GM23338 (cell line): ENCODE measurements at places on chromosomes 3 and 15.

- no peaks in the 10 kb centered on the region for H3K27me3 ChIP-seq
- no peaks in the 10 kb centered on the region for H3K36me3 ChIP-seq
- H3K4me3 ChIP-seq, result no peak overlapping the region
- H3K27ac ChIP-seq, result no peak overlapping the region
- H3K4me1 ChIP-seq, result no peaks in the 10 kb centered on the region
Measured at GRCh38 chr3:10945683-10946287, 46.8 kb upstream of the SLC6A1 start.

DNA sequence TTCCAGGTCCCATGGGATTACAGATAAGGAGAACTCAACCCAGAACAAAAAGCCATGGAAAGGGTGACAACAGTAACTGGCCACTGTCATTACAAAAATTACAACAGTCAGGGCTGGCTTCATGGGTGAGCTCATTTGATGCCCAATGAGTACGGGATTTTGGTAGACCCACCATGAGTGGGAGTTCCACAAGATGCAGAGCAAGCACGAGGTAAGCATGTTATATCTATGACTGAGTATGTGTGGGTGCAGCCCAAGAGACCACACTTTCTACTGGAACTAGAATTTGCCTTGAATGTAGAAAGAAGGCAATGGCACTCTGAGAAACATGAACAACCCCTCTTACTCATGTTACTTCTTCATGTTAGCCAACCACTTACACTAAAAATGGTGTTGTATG, 83.3 kb downstream of the IGF2BP2 start:
- no peak for DNase-seq
- no peak overlapping the region for H3K4me3 ChIP-seq
- H3K4me1 ChIP-seq, result peaks cover 44% of the 10 kb centered on the region
- H3K36me3 ChIP-seq, result no peaks in the 10 kb centered on the region
- H3K27ac ChIP-seq, result no peak overlapping the region
- H3K27me3 ChIP-seq, result no peaks in the 10 kb centered on the region

DNA sequence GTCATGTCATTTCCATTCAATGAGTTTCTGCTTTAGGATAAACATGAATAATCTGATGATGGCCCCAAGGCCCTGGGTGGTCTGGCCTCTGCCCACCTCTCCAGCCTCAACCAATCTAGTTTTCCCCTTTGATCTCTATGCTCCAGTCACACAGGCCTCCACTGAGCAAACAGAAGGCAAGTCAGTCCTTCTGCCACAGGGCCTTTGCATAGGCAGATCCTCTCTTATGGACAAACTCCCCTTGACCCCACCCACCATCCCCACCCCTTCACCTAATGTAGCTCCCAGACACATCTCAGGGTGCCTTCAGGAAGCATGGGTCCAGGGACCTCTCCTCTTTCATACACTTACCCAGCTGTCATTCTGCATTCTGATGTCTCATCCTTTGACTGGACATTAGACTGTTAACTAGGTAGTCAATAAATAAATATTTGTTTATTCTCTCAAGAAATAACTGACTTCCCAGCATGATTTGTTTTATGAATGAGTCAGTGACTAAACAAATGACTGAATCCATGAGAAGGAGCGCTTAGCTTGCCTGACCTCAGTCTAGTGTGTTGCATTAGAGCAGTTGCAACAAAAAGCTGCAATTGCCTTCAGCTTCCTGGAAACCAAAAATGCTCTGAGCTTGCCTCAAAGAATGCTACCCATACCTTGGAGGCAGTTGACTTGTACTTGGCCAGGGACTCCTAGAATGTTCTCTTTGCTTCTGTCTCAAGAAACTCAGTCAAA, 386.6 kb upstream of the WNT5A start:
- H3K4me3 ChIP-seq, result no peak overlapping the region
- H3K4me1 ChIP-seq, result no peaks in the 10 kb centered on the region
- H3K27me3 ChIP-seq, result no peaks in the 10 kb centered on the region

GRCh38 chr3:187017511-187018230, 87.3 kb downstream of the ST6GAL1 start:
- H3K27ac ChIP-seq, result 0 out of 2 replicates have a peak overlapping the region, but pooled peaks have one; percentile 74
- no peaks in the 10 kb centered on the region for H3K4me1 ChIP-seq
- H3K27me3 ChIP-seq, result no peaks in the 10 kb centered on the region
- no peaks in the 10 kb centered on the region for H3K36me3 ChIP-seq
- DNase-seq, result no peak

GRCh38 chr3:9173445-9173844, 76.0 kb downstream of the SRGAP3 start:
- no peaks in the 10 kb centered on the region for H3K4me1 ChIP-seq
- H3K36me3 ChIP-seq, result no peaks in the 10 kb centered on the region
- H3K27me3 ChIP-seq, result no peaks in the 10 kb centered on the region
- no peak for DNase-seq

DNA sequence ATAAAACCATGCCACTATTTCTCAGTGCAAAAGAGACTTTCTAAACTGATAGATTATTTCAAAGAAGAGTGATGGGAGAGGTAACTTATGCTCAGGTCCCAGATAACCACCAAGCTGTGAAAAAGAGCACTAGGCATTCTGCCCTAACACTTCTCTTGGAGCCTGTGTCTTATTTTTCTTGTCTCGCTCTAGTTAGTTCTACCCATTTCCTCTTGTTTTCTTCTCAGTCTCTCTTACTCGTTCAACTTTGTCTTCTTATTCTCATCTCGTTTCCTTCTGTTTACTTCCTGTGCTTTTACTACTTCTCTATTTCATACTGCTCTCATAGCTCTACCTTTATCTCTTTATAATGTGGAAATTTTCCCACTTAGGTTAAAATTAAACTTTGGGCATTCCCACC, 91.8 kb upstream of the CGNL1 start:
- peaks cover 28% of the 10 kb centered on the region for H3K4me1 ChIP-seq
- peak overlapping the region; percentile 24; the same call in 1 of the 2 replicates for H3K27ac ChIP-seq
- no peak for DNase-seq
- H3K27me3 ChIP-seq, result no peaks in the 10 kb centered on the region
- no peak overlapping the region for H3K4me3 ChIP-seq
- peaks cover 10% of the 10 kb centered on the region; the same call in 1 of the 2 replicates for H3K36me3 ChIP-seq

DNA sequence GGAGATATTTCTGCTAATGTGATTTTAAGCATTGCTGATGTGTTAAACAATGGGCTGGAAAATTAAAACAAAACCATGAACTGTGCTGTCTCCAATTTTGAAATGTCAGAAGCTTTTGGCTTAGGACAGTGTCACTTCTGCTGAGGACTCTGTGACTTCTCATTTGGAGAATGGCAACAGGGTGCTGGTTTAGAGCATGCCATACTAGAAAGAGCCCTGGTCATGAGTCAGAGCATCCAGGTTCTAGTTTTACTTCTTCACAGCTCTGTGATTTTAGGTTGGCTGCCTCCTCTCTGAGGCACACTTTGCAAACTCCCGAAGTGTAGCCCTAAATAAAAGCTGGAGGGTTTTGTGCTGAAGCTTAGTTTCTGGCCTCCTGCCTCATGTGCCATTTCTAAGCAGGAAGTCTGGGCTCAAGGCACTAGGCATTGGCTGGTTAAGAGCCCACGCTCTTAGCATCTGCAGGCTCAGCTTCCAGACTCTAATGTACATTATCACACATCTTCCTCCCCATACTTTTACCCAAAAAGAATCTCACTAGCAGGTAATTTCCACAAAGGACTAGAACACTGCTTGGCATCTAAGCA, 193.8 kb downstream of the CNTN3 start:
- H3K27ac ChIP-seq, result no peak overlapping the region
- H3K4me1 ChIP-seq, result peaks cover 6% of the 10 kb centered on the region
- no peaks in the 10 kb centered on the region for H3K36me3 ChIP-seq
- no peak for DNase-seq
- H3K4me3 ChIP-seq, result no peak overlapping the region

GRCh38 chr3:40200692-40201316, 108.7 kb upstream of the EIF1B start:
- no peaks in the 10 kb centered on the region for H3K36me3 ChIP-seq
- no peak overlapping the region for H3K4me3 ChIP-seq
- no peak overlapping the region for H3K27ac ChIP-seq
- H3K27me3 ChIP-seq, result no peaks in the 10 kb centered on the region
- no peak for DNase-seq

- DNase-seq, result no peak
- no peaks in the 10 kb centered on the region for H3K36me3 ChIP-seq
- no peak overlapping the region for H3K4me3 ChIP-seq
- peaks cover 43% of the 10 kb centered on the region for H3K4me1 ChIP-seq
- H3K27ac ChIP-seq, result no peak overlapping the region
- H3K27me3 ChIP-seq, result no peaks in the 10 kb centered on the region
Measured at GRCh38 chr3:193119926-193120325, 121.1 kb upstream of the PLAAT1 start.
